ENCODE measurements at places on chromosomes 11 and 22.

- peak; percentile 62 for DNase-seq
These were observed 21.9 kb upstream of the SCN2B start for GRCh38 chr11:118198370-118198769.

DNA sequence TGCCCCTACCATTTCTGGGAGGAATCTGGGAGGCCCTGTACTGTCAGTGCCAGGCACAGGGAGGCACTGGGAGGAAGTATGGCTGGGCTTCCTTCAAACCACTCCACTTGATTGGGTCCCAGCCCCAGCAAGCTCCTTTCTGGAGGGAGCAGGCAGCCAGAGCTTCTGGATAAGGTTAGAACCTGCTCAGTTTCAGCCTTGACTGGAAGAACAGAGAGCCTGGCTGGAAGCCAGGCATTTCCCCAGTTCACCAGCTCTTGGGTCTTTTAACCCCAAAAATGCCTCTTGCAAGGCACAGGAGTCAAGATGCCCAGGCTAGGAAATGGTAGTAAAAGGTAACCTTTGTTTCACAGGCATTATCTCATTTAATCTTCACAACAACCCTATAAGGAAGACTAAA is 9.0 kb upstream of the KCTD14 start:
- DNase-seq = no peak

DNA sequence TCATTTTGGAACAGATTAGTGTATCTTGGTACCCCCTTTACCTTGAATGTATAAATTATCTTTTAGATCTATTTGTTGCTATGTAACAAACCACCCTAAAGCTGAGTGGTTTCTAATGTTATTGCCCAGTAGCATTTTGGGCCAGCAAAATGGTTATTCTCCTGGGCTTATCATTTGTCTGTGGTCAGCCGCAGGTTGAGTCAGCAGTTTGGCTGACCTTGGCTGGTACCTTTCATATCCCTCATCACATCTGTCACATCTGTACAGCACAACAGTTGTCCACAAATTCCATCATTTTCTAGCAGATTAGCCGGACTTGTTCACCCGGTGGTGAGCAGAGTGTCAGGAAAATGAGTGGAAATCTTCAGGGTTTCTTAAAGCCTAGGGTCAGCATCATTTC is 588.5 kb upstream of the ARHGAP42 start:
- DNase-seq = no peak

DNA sequence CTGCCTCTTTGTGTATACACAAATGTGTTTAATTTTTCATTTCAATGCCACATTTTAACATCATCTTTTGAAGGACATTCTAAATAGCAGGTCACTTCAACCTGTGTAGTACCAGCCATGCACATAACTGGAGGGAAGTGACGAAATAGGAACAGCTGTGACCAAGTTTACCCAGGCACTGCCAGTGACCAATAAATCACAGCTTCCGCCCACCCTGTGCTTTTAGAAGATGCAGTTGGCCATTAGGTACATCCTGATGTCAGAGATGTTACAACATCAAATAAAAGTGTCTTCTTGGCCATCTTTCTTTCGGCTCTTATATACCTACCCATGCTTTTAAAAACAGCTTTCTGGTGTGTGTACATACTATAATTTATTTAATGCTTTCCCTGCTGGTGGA is 7.8 kb downstream of the LDLRAD3 start:
- DNase-seq = no peak

DNA sequence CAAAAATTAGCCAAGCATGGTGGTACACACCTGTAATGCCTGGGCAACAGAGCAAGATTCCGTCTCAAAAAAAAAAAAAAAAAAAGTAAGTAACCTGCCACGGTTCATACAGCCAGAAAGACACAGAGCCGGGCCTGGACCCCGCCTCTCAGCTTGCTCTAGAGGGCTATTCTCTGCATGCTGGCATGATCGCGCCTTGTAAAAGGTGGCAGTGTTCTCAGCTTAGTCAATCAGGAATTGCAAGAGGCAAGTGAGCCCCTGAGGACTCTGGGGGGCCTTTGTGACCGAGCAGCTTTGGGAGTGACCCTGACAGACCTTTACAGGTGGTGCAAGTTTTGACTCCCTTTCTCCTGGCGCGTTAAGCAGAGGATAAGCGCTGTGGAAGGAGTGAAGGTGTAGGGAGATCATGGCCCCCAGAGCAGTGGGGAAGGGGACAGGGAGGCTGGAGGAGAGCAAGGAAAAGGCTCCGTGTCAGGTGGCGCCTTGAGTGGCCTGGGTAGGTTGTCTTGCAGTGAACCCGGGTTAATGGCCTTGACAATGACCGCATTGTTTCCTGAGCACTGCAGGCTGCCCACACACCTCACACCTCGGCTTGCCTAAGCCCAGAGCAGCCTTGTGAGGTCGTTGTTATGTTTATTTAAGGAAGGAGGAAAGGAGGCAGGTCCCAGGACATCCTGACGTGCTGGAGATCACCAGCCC is 48.9 kb downstream of the CDPF1 start:
- DNase-seq = no peak

- DNase-seq = peak; percentile 40
These were observed 357.4 kb downstream of the INSC start for GRCh38 chr11:15471895-15472799.

- no peak for DNase-seq
These were observed 70.2 kb downstream of the RTL6 start for GRCh38 chr22:44427611-44428470.

GRCh38 chr11:27703481-27703880 is 3.2 kb upstream of the BDNF start:
- no peak for DNase-seq

GRCh38 chr22:22944268-22944985 is 56.8 kb downstream of the IGLL5 start:
- DNase-seq = no peak

DNA sequence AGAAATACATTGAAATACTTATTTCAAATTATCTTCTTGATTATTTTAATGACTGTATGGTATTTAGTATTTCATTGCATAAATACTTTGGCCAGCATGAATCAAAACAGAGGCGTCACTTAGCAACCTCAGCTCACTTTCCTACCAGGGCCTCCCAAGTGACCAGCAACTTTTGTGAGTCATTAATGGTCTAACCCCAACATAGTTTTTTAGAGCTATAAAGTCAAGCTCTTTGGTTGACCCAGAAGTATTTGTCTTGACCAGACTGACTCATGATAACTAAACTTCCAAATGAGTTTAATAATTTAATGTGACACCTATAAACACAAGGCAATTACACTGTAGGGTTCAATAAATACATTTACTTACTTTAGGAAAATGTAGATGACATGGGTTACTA is 27.9 kb upstream of the RBMXL2 start:
- no peak for DNase-seq

GRCh38 chr11:94504689-94505293 is 7.5 kb upstream of the C11orf97 start:
- DNase-seq = peak; percentile 29

- no peak for DNase-seq
These were observed 9.0 kb upstream of the MICAL3 start for GRCh38 chr22:18033204-18033998.

- DNase-seq = no peak
These were observed 2.9 kb upstream of the NNMT start for GRCh38 chr11:114293201-114293711.

- DNase-seq = no peak
These were observed 230.7 kb upstream of the CHORDC1 start for GRCh38 chr11:90453525-90453924.

DNA sequence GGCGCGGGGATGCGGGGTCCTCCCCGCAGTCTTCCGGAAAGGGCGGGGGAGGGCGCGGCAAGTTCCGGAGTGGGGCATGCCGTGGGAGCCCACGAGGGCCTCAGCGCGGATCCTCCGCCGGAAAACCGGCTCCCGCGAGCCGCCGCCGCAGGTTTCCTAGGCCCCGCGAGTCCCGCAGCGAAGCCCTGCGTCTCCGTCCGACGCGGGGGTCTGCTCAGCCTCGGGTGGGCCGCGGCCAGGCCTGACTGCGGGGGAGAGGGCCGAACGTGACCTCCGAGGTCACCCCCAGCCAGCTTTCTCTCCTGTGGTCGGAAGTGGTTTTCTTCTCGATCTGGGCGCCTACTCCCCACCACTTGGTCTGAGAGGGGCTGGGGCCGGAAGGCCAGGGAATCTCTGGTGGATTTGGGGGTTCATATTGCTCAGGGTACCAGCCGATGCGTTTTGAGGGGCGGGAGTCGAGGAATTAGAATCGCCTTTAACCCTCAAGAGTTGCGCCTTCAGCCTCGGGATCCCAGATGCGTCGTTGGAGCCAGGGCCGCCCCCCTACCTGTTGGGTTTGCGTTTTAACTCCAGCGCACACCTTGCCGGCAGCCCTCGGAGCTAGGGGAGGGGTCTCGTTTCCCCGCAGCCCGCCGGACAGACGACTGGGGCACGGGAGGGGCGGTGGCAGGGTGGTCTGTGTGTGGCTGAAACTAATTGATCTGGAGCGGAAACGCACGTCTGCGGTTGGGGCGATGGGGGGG is 3.6 kb upstream of the CCND1 start:
- no peak for DNase-seq

GRCh38 chr11:129418039-129418438 is 42.4 kb downstream of the BARX2 start:
- no peak for DNase-seq

GRCh38 chr11:119340335-119341221 is at the start of gene C1QTNF5:
Gene C1QTNF5 (minus strand): TSS chr11:119340883. CDS start chr11:119340397, 486 bp downstream.
- no peak for DNase-seq

GRCh38 chr11:36023922-36024321 is 80.1 kb downstream of the LDLRAD3 start:
- no peak for DNase-seq

DNA sequence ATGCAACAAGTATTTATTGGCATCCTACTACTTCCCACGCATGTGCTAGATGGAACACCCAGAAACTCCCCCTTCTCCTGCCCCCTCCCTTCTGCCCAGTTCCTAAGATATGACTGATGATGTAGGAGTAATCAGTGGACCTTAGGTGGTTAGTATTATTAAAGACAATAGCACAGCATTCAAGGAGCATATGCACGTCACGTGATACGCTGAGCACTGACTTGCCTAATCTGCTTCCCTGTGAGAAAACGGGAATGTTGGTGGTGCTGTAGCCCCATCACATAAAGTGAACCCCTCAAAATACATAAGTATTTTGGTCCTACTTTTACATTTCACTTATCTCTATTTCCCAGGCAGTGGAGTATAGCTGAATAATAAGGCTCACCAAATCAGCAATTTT is 12.4 kb downstream of the DRD2 start:
- DNase-seq = no peak

GRCh38 chr11:129593098-129593497 is 217.4 kb downstream of the BARX2 start:
- DNase-seq = no peak

DNA sequence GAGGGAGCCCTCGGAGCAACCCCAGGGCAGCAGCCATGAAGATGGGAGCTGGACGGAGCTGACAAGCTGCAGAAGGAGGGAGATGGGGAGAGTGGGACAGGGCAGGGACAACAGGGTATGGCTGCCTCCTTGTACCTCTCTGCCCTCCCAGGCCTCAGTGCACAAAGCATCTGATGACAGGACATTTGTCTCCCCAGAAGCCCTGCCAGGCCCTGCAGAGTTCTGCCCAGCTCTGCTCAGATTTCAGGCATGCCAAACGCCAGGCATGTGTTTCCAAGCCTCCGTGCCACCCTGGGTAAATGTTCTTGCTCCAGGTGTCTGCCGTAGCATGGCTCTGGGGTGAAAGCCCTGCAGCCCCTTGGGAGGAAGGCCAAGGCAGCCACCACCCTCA is 1.1 kb upstream of the IFITM10 start:
- no peak for DNase-seq

GRCh38 chr11:10309163-10310093 is 4.6 kb downstream of the ADM start:
- DNase-seq = peak; percentile 19

DNA sequence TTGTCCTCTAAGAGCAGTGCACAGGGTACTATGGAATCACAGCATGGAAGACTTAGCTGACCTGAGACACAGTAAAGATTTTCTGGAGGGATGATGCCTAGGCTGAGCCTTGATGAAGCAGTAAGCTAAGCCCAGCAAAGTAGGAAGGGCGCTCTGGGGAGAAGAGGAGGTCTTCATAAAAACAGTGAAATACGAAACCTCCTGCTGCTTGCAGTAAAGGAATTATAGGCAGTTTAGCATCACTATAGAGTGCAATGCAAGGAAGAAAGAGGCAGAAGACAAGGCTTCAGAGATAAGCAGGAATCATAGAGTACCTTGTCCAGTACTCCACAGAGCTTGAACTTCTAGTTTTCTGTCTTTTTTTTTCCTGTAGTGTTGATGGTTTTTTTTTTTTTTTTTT is 555.7 kb upstream of the CADM1 start:
- peak; percentile 22 for DNase-seq

- no peak for DNase-seq
These were observed 6.6 kb downstream of the EEF1G start for GRCh38 chr11:62567018-62567633.

GRCh38 chr22:28773461-28773867 is 969 bp downstream of the CCDC117 start:
- no peak for DNase-seq

GRCh38 chr22:24485608-24486007 is 9.5 kb upstream of the UPB1 start:
- peak; percentile 12 for DNase-seq
